ENCODE measurements at places on chromosomes 4 and X. TPM values are rescaled to one million over a fixed set of nuclear protein-coding genes. Genes with fewer than 3 reads are reported as not detected.

FAM149A gene
- total RNA-seq, result 13.0 TPM

VCX2 gene
- not detected for total RNA-seq

TLR3 gene
- 3.5 TPM for total RNA-seq

LPAR4 gene
- not detected for total RNA-seq

TFE3 gene
- 23.6 TPM for total RNA-seq

TACR3 gene
- total RNA-seq, result not detected

HMX1 gene
- not detected for total RNA-seq

GAGE12F gene
- not detected for total RNA-seq

ETFDH gene
- total RNA-seq, result 289 TPM

HCFC1 gene
- 49.8 TPM for total RNA-seq

MAGEE2 gene
- total RNA-seq, result not detected

DNA sequence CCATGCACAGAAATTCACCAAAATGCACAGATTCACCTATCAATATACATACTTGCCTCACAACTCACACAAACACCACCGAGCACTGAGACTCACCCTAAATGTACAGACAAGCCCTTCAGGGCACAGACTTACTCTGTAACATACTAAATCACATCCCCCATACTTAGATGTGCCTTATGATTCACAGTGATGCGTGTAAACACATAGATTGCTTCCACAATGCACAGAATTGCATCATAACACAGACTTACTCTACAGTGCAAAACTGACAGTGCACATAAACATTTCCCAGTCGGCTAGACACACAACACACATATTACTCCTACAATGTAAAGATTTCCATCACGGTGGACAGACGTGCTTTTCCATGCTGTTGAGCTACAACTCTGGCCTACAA, 6.2 kb downstream of the LINC00632 start:
- no peak for DNase-seq

GRCh38 chrX:154038656-154039055, 19.0 kb upstream of the IRAK1 start:
- DNase-seq, result no peak

DNA sequence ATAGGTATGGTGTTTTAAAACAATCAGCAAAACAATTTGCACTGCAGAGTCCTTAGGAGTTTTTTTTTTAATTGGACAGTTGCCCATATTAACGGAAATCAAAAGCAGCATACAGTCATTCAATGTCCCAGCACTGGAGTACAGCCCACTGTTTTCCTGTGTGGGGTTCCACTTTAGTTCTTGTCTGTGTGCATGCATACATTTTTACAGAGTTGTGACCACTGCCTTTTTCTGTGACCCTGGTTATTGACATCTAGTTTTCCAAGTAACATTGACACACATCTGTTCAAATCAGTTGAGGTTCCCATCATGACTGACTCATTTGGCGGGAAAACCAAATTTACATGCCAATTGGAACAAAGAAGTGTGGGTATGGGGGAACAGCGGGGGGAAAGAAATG, 83.3 kb downstream of the HPRT1 start:
- DNase-seq, result no peak

- DNase-seq, result no peak
Observed at GRCh38 chr4:55706541-55706940, 70.4 kb upstream of the NMU start.

- no peak for DNase-seq
Observed at GRCh38 chrX:110316351-110317060, 1.4 kb downstream of the AMMECR1 start.

DNA sequence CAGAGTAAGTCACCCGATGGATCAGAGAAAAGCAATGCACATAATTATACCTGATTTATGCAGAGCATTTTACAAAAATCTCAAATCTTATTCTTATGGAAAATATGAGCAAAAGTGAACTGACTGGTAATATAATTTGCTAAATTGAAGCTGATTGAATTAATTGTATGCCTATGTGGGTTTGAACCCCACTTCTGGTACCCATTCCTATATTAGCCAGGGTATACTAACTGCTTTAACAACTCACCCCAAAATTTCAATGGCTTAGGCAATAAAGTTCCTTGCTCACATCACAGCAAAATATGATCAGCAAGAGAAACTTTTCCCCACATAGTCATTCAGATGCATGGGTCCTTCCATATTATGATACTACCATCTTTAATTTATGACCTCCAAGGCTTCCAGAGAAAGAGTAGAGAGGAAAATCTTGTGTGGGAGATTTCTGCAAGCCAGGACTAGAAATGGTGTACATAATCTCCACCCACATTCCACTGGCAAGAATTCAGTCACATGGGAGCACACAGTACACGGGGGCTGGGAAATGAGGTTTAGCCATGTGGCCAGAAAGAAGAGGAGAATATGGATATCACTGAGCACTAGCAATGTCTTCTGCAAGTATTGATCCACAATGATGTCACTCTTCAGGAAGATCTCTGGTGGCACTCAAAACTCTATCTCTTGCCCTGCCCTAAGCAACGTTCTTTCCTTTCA, 640.7 kb downstream of the BCOR start:
- no peak for DNase-seq

GRCh38 chr4:75327804-75328512, 186.2 kb downstream of the RCHY1 start:
- no peak for DNase-seq

DNA sequence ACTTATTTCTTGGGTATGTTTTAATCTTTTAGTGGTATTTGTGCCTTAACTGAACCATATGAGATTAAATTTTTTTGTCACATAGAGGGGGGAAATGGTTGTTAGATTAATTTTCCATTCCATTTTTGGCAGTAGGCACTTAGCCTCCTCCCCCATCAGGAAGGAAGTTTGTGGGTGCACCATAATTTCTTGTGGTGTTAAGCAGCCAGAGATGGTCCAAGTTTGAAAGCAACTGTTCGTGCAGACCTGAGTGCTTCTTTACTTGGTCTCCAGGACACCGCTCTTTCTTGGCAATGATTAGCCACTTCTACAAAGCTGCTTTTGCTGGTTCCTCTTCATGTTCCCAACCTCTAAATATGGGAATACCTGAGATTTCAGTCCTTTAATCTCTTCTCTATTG, 92.7 kb upstream of the RPL34 start:
- DNase-seq, result no peak

DNA sequence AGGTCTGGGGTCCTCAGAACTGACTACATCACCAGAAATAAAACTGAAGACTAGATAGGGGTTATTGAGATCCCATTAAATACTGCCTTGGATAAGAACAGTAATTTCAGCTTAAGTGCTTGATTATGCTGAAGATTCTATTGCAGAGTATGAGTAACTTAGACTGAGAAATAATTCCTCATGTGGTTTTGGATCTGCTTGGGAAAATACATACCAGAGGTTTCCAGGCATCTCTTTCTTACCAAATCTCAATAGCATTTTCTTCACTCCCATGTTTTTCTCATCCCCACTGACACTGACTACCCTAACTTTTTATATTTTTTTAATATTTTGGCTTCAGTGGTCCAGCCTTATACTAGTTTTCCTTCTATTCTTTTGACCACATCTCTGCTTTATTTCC, 92.0 kb upstream of the TEX13D start:
- DNase-seq, result no peak

DNA sequence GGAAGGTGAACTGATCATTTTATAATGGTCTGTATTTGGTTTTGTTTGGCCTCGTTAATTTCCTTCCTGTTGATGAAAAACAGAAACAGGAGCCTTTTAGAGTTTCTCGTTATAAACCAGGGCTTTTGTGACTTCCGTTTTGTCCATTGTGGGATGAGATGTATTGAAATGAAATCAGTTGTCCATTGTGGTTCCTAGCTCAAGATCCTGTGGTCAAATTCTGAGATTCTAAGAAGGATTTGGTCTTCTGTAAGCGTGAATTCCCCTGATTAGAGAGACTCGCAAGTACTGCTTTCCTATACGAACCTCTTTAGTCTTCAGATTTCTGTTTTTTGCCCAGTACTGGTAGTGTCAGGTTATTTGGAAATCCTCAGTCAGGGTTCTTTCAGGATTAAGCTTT, 101.7 kb downstream of the RAPGEF2 start:
- no peak for DNase-seq

GRCh38 chr4:78612398-78613178, 61.0 kb downstream of the ANXA3 start:
- DNase-seq, result peak; percentile 36

GRCh38 chrX:150092549-150092948, 154.3 kb upstream of the EOLA2 start:
- DNase-seq, result no peak

- no peak for DNase-seq
Observed at GRCh38 chr4:19562456-19562855, 689.2 kb upstream of the SLIT2 start.

- DNase-seq, result no peak
Observed at GRCh38 chr4:41179498-41180195, 34.7 kb downstream of the APBB2 start.

GRCh38 chrX:99909946-99910345, 500.1 kb downstream of the PCDH19 start:
- no peak for DNase-seq

DNA sequence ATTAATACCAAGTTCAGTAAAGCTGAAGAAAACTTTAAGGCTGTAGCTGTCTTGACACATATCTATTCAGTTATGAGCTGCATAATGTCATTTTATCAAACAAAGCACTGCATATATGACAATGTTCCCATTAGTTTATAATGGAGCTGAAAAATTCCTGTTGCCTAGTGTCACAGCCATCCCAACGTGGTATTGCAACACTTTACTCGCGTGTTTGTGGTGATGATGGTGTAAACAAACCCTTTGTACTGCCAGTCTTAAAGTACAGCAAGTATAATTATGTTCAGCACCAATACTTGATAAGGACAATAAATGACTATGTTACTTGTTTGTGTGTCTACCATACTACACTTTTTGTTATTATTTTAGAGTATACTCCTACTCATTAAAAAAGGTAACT, 1415.6 kb upstream of the PCDH7 start:
- no peak for DNase-seq

- no peak for DNase-seq
Observed at GRCh38 chrX:78886550-78886949, 58.6 kb upstream of the P2RY10 start.

DNA sequence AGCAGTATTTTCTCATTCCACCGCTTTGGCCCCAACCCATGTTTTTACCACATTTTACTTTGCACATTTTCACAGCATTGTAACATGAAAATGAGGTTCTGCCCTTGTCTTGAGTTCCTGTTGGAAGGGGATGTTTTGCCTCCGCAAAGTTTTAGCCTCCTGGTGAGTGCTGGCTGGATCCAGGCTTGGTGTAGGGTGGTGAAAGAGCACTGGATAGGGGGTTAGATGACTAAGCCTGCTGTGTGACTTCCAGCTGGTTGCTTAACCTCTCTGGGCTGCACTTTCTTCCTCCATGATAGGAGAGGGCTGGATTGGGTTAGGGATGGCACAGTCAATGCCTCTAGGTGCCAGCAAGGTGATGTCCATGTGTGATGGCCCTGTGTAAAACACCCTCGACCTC, 28.9 kb downstream of the CYTL1 start:
- no peak for DNase-seq

DNA sequence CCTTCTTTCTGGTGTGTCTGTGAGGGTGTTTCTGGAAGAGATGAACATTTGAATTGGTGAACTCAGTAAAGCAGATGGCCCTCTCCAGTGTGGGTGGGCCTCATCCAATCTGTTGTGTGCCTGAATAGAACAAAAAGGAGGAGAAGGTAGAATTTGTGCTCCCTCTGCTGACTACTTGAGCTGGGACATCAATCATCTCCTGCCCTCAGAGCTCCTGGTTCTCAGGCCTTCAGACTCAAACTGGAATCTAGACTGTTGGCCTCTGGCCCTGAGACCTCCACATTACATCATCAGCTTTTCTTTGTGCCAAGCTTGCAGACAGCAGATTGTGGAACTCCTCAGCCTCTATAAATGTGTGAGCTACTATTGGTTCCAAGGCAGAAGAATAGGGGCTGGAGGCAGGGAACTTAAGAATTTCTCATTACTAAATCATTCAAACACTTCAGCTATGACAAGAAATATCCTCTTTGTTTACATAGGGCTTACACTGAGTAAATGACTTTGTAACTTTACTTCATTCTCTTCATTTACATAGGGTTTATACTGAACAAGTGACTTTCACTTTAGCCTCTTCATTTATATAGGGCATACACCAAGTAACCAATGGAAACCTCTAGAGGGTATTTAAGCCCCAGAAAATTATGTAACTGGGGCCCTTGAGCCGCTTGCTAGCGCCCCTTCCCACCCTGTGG, 86.9 kb upstream of the NWD2 start:
- DNase-seq, result no peak

- DNase-seq, result peak; percentile 42
Observed at GRCh38 chr4:149370785-149371420, 444.7 kb downstream of the IQCM start.

DNA sequence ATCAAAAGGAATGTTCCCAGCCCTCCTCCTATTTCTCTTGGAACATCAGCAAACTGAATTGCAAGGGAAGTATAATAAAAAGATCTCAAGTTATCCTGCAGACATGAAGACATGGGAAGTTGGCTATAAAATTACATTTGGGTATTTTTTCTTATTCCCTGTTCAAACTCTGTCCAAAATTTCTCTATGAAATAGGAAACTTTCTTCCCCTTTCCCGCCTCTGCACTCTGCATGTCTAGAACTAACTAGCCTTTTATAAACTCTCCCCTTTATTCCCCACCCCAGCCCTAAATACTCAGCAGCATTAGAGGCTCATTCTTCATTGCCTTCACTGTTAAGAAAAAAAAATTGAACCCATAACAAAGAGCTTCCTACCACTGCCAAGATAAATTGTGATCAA, 126.7 kb upstream of the EDNRA start:
- DNase-seq, result no peak

DNA sequence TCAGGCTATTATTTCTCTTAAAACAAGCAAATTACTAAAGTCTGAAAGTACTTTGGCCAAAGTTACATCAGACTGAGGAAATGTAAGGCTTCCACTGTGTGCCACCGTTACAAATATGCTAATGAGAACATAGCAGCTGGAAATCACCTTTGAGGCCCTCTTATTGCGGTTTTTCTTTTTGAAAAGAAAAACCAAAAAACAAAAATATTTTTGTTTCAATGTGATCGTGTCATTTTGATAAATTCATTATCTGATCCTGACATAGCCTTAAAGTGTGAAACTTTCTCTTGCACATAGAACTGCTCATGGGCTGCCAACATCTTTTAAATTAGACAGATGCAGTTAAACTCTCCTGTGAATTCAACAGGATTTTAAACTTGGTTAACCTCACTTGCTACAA, 2.8 kb upstream of the TIFA start:
- DNase-seq, result no peak

- no peak for DNase-seq
Observed at GRCh38 chr4:152559641-152560040, 23.7 kb upstream of the FBXW7 start.

DNA sequence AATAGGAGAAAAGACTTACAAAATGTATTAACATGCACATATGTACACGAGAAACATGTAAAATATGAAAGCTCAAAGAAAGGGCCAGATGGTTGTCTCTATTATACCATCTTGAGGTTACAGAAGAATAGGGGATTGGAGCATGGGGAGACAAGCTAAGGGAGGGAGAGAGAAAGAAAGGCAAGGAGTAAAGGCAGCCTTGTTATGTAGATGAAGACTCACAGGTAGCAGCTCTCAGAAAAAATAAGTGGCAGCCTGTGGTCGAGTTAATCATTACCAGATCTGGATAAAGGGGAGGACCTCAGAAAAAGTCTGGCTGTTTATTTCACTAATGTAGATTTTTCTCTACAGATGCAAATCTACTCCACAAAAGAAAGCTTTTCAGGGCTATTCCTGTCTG, 26.6 kb upstream of the PPP1R2C start:
- no peak for DNase-seq
